ENCODE measurements at places on chromosomes 3 and 15.

DNA sequence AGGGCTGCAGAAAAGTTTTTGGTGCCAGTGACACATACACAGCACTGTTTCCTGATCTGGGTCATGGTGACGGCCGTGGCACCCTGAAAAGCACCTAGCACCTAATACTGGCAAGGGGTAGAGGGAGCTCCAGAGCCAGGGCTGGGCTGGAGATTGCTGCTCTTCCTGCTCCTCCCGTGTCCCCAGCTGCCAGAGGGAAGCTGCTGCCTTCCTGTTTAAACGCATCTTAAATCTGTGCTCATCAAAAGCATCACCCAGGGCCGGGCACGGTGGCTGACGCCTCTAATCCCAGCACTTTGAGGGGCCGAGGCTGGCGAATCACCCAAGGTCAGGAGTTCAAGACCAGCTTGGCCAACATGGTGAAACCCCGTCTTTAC lies 156.7 kb upstream of the MEF2A start:
- no peak for DNase-seq

- DNase-seq: no peak
Observed at GRCh38 chr3:58041826-58042324, 33.7 kb downstream of the FLNB start.

- no peak for DNase-seq
Observed at GRCh38 chr3:42719002-42719401, 16.4 kb upstream of the HHATL start.

DNA sequence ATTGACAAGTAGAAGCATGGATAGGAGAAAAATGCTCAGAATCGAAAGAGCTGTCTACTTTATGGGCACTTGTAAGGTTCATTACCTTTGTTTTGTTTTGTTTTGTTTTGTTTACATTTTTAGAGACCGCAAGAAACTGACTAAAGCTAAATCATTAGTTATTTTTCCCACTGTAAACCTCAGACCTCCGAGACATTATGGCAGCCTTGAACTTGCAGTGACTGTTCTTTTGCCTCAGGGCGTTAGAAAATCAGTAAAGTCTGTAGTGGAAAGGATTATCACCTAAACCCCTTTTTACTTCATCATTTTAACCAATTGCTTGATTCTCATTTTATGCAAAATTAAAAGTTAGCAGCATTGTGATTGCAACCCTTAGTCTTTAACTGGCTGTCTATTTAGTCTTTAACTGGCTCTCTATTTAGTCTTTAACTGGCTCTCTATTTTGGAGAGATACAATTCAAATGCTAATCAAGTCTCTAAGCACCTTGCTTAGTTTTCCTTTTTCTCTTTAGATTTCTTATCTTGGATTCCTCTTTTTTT lies 383.3 kb upstream of the ROBO2 start:
- no peak for DNase-seq

DNA sequence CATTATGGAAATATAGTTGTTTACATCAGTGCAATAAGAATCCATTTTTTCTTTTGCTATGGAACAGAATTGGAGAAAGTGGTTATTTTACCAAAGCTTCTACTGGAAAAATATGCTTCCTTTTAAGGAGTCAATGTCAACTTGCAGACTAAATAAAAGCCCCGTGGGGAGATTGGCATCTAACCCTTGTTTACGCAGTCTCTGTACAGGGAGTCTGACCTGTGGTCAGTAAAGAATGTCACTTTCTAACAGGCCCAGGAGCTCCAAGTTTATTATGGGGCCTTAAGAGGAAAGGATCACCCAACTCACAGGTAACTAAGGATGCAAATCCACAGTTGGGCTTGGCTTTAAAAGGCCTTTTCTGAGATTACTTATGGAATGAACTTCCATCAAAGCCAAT lies 1751.2 kb downstream of the SI start:
- no peak for DNase-seq

DNA sequence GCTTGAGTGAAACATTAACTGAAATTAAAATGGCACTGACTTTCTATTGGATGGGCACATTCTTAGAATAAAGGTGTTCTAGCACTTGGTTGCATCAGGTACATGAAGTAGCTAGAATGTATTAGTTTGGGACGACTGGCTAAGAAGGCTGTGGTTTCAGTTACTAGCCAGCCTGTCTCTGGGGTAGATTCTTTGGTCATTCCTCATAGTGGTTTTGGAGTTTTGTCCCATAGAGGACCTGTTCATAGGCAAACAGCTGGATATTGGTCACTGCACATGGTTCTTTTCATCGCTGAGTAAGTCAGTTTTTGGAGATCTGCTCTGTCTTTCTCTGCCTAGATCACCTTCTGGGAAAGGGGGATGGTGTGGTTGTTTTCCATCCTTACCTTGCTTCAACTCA lies 55.3 kb downstream of the ADAMTSL3 start:
- no peak for DNase-seq

- DNase-seq: no peak
Observed at GRCh38 chr3:163129287-163129686, 1632.7 kb downstream of the OTOL1 start.

DNA sequence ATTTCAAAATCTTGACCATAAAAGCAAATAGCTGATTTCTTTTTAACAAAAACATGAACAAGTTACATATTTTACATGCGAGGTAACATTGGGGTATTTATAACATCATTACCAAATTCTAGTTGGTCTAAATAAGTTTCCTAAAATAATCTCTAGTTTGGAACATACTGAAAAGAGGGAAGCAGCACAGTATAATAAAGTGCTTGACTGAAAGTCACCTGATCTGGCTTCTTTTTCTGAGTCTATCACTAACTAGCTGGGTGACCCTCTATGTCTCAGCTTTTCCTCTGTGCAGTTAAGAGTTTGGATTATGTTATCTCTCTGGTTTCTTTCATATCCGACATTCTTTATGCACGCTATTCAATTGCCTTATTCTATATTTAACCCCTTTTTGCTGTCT lies 19.8 kb upstream of the CNTN4 start:
- DNase-seq: no peak

- no peak for DNase-seq
Observed at GRCh38 chr3:100602506-100603444, 6.6 kb upstream of the ADGRG7 start.

DNA sequence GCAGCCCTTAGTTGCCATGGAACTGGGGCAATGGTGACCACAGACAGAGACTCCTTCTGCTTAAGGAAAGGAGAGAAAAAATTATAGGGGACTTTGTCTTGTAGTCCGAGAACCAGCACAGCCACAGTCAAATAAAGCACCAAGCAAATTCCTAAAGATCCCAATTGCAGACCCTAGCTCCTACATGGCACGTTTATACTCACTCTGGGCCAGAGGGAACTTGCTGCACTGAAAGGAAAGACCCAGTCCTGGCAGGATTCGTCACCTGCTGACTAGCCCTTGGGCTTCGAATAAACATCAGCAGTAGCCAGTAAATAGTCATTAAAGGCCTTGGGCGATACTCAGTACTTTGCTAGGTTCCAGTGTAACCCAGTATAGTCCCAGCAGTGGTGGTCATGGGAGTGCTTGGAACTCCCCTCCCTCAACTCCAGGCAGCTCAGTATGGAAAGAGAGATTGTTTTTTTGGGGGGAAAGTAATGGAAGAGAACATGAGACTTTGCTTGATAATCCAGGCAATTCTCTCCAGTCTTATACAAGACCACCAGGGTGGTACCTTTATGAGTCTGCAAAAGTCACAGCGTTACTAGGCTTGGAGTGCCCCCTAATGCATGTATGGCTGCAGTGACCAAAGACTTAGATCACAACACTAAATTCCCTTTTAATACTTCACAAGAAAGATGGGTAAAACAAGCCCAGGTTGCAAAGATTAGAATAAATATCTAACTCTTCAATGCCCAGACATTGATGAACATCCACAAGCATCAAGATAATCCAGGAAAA lies 66.4 kb upstream of the AGTR1 start:
- DNase-seq: no peak

GRCh38 chr3:195259154-195259474 lies 11.8 kb downstream of the XXYLT1 start:
- no peak for DNase-seq

- DNase-seq: no peak
Observed at GRCh38 chr15:74415966-74416916, 17.5 kb downstream of the SEMA7A start.

- DNase-seq: no peak
Observed at GRCh38 chr15:98597666-98598065, 50.7 kb upstream of the IGF1R start.

DNA sequence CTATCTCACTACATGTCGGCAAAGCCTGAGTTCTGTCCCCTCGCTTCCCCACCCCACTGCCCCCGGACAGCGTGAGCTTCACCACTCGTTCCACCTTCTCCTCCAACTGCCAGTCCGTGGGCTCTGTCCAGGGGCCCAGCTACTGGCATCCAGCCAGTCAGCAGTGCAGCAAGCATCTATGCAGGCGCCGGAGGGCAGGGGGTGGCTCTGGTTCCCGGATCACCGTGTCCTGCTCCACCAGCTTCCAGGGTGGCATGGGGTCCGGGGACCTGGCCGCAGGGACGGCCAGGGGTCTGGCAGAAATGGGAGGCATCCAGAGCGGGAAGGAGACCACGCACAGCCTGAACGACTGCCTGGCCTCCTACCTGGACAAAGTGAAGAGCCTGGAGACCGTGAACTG lies 20.4 kb downstream of the CMTM8 start:
- no peak for DNase-seq

GRCh38 chr3:128845119-128845777 lies 34.2 kb upstream of the ACAD9 start:
- DNase-seq: no peak

GRCh38 chr3:112761062-112761638 lies 85.5 kb downstream of the CD200R1L start:
- DNase-seq: no peak

- no peak for DNase-seq
Observed at GRCh38 chr3:143151004-143151731, 31.6 kb downstream of the CHST2 start.

DNA sequence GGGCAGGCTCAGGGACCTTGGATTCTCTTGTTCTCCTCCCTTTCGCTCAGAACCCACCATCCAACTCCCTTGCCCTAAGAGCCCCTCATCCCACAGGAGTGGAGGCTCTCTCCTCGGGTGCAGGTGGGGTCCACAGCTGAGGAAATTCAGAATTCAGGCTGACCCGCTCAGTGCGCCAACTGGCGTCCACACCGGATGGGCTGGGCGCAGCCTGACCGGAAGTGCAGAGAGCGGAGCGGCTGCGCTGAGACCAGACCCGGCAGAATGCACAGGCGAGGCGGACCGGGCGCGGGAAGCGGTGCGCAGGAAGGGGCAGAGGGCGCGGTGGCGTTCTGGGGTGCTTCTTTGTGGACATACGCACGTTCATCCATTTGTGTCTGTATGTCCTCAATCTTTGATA lies 210.4 kb upstream of the NDN start:
- DNase-seq: no peak

- no peak for DNase-seq
Observed at GRCh38 chr3:160057331-160057730, 68.7 kb downstream of the IL12A start.

- no peak for DNase-seq
Observed at GRCh38 chr15:91318931-91319330, 218.9 kb downstream of the SV2B start.

DNA sequence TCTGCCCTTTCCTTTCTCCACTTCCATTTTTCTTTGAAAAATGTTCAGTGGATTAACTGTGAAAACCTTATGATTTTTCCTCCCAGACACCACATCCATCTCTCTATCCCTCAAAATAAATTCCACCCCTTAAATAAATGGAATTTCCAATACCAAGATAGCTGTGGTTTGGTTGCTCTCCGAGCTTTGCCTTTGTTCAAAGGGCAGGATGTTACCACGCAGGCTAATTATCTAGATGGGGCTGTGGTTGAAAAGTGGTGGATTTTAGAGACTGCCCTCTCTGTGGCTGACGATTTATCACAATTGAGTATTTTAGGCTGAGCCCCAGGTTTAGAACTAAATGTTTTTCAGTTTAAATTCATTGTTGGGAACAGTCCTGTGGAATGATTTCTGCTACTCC lies 36.9 kb upstream of the CMSS1 start:
- DNase-seq: no peak

- DNase-seq: no peak
Observed at GRCh38 chr15:100055821-100056220, 286.0 kb downstream of the ADAMTS17 start.
